ENCODE measurements at places on chromosomes 16 and 17. TPM values are rescaled to one million over a fixed set of nuclear protein-coding genes. Genes with fewer than 3 reads are reported as not detected.

Gene CCDC200
- 0.47 TPM for total RNA-seq

Gene PRR35
- 0.10 TPM for total RNA-seq

Gene KRTAP3-2
- not detected for total RNA-seq

Gene CFAP97D1
- total RNA-seq, result not detected

Gene ABCA6
- 0.32 TPM for total RNA-seq

Gene IL34
- total RNA-seq, result 0.24 TPM
